ENCODE measurements at places on chromosomes 13 and 19. TPM values are rescaled to one million over a fixed set of nuclear protein-coding genes. Genes with fewer than 3 reads are reported as not detected.

GRCh38 chr13:79660361-79660760, 179.4 kb downstream of the NDFIP2 start:
- DNase-seq = no peak

- no peak for DNase-seq
Observed at GRCh38 chr19:29285187-29285687, 72.3 kb upstream of the UQCRFS1 start.

- DNase-seq = no peak
Observed at GRCh38 chr19:32181216-32181920, 164.0 kb upstream of the ZNF507 start.

DNA sequence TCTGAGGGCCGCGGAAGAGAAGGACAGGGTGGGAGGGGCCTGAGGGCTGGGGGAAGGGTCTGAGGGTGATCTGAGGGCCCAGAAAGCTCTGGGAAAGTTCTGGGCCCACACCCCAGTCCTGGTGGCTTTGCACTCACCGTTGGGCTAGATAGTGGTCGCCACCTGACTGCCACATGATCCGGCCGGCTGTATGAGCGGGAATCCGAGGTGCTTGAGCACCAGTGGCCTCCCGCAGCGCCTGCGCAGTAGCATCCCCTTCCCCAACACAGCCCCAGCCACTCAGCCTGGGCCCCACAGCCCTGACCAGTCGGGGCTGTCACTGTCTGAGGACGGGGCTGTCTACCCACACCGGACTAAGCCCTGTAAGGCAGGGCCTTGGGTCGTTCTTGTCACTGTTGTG, 15.0 kb downstream of the PRODH2 start:
- no peak for DNase-seq

DNA sequence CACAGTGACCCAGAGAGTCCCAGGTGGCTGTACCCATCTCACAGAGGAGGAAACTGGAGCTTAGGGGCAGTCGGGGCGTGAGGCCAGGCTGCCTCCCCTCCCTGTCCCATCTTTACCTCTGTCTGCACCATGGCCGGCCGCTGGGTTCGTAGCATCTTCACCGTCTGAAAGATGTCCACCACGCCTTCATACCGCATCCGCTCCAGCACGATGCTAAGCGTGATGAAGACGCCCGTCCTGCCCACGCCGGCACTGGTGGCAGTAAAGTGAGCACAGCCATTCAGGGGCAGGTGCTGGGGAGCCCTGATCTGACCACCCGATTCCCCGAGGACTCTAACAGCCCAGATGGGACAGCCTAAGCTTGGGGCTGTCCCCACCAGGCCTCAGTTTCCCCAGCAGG, 132.8 kb downstream of the PTPRS start:
- DNase-seq = no peak

GRCh38 chr13:99495466-99496183, 5.6 kb upstream of the TM9SF2 start:
- no peak for DNase-seq

GRCh38 chr13:49374585-49375290, 69.1 kb downstream of the CAB39L start:
- DNase-seq = no peak

- DNase-seq = no peak
Observed at GRCh38 chr19:20254121-20254520, 87.1 kb downstream of the ZNF486 start.

GRCh38 chr19:6058518-6059201, 51.6 kb downstream of the RFX2 start:
- no peak for DNase-seq

GRCh38 chr19:48443731-48444128, 2.1 kb upstream of the GRWD1 start:
- DNase-seq = no peak

DNA sequence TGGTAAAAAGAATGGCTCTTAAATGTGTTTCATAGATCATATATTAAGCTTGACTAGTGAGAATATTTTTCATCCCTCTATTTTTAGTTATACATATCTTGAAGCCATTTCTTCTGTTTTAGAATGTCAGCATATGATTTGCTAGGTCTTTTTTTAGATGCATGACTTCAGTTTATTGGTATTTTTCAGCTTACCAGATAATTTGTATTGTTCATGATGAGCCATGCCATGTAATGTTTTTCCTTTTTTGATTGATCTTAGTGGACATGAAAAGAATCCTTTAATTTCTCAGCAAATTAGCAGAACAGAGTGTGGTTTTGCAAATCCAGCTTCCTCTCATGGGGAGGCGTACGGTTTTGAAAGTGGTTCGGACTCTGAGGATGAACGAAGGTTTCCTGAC, 168.5 kb downstream of the LMO7 start:
- DNase-seq = no peak

DNA sequence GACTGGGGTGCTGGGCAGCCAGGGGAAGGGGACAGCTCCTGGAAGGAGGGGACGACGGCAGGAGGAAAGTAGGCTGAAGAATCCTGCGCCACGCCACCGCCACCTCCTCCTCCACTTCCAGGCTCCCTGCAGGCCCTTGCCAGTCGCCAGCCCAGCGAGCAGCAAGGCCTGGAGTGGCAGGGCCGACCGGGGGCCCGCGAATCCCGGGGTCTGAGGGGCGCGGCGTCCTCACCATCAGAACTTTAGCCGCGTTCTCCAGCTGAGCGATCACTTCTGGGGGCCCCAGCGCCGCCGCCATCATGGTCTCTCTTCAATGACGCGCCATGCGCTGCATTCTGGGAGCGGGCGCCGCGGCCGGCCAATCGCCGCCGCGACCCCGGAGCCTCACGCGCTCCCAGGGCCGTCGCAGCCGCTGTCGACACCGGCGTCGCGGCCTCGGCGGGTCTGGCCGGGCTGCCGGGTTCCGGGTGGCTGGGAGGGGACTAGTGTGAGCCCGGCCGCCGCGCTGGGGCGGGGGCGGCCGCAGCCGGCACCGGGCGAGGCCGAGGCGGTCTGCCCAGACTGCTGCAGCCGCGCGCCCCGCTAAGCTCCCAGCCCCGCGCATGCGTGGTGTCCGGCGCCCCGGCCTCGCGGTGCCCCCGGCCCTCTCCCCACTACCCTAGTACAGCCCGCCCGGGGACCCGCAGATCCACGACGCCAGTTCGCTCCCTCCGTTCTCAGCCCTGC, at the start of gene XPO4:
XPO4 (minus strand) TSS at position 309 of the 726 bp plus-strand sequence; CDS start at position 301, 8 bp downstream.
- DNase-seq = peak; percentile 89

GRCh38 chr19:43498233-43498842, 6.2 kb downstream of the PHLDB3 start:
- no peak for DNase-seq

- DNase-seq = no peak
Observed at GRCh38 chr19:18440415-18440877, 2.5 kb upstream of the ISYNA1 start.

DNA sequence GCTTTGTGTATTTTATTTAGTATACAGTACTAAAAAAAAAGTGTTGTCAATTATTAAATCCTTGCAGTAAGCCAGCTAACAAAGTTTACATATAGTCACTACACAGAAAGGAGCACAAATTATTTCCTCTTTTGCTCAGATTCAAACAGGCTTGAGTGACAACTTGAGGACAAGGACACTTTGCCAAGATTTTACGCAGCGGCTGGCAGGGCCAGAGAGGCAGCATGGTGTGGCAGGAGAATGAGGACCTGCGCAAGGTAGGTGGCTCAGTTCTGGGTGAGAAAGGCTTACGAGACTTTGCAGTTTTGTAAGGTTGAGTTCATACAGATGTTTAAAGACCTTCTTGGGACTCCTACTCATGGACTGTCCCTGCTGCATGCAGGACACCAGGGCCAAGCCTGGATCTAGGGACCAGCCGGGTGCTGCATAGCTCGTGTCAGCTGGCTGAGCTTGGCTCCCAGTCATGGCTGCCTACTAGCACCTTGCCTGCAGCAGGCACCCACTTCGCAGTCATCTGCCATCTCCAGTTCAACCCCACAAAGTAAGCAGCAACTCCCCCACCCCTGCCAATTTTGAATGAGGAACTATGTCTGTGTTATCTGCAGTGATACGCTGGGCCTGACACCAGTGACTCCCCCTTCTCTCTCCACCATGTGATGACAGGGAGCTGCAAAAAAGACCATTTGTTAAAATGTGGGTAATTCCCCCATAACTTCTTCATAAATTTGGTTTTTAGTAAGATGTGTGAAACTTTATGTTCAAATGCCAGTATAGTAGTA, 3.7 kb upstream of the TUBA3C start:
- no peak for DNase-seq

DNA sequence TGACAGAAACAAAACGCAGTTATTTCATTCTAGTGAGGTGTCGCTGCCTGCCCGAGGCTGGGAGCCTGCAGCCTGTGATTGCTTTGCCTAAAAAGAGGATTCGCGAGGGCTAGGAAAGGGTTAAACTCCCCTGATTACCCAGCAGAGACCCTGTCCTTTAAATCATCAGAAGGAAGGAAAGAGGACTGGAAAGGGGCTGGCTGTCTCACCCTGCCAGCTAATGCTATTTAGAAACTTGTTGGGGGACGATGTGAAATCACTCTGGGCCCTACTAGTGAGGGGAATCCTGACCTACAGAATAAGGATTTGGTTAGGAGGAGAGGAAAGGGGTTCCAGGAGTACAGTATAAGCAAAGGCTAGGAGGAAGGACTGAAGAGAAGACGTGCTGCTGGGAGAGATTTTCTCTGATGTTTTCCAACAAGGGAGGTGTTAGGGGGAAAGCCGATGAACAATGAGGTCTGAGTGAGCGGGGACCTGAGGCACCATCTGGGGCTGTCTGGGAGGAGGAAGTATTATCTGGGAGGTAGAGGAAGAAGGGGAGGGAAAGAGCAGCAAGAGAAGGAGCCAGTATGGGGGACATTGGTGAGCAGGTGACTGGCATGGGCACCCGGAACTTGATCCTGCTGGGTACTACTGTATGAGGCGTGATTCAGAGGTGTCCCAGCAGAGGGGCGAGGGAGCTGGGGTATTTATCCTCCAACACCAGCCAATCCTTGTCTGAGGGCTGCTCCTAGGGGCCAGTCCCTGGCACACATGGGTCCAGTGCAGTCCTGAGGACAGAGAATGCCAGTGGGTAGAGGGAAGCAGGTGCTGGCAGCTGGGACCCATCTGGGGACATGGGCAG, 55.7 kb upstream of the PTPRS start:
- DNase-seq = no peak

DNA sequence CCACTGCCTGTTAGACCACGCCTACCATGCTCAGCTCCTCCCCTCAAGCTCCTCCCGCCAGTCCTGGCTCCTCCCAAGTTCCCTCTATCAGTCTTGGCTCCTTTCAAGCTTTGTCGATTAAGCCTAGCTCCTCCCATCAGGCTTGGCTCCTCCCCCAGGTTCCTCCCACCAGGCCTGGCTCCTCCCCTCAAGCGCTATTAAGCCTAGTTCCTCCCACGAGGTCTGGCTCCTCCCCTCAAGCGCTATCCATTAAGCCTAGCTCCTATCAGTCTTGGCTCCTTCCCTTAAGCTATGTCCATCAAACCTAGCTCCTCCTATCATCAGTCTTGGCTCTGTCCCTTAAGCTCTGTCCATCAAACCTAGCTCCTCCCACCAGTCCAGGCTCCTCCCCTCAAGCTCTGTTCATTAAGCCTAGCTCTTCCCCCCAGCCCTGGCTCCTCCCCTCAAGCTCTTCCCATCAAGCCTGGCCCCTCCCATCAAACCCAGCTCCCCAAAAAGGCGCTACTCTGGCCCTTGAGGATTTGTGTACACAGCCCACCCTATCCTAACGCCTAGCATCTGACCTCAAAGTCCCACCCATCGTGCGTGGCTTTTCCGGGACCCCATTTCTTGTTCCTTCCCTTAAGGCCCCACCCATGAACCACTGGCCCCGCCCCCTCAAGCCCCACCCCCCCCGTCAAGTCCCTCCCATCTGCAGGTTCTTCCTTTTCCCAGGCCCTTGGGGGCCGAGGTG, 10.0 kb downstream of the CAMSAP3 start:
- DNase-seq = no peak

- no peak for DNase-seq
Observed at GRCh38 chr13:73075954-73076353, 17.1 kb downstream of the KLF5 start.

- DNase-seq = no peak
Observed at GRCh38 chr13:90868321-90868920, 479.1 kb upstream of the MIR17HG start.

DNA sequence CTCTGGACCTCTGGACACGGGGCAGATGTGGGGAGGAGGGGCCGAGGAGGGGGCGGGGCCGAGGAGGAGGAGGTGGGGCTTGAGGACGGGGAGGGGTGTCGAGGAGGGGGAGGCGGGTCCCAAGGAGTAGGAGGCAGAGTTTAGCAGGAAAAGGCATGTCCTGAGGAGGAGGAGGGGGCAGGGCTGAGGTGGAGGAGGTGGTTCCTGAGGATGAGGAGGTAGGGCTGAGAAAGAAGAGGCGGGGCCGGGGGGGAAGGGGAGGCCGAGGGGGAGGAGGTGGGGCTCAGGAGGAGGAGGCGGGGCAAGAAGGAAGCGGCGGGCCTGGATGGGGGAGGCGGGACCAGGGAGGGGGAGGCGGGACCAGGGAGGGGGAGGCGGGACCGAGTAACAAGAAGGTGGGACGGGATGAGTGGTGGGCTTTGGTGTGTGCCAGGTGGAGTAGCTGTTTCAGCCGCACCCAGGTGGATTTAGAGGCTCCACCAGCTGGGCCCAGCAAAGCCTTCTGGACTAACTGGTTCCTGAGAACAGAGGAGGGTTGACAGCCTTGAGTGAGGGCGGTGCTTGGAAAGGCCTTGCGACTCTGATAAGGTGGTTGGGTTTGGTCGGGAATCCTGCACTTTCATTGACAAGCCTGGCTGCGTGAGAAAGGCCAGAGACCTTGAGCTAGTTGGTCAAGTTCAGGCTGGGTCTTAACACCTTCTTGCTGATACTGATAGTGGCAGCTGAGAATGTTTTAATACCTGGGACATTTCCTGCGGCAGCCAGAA, 7.7 kb downstream of the TECR start:
- DNase-seq = peak; percentile 79

DNA sequence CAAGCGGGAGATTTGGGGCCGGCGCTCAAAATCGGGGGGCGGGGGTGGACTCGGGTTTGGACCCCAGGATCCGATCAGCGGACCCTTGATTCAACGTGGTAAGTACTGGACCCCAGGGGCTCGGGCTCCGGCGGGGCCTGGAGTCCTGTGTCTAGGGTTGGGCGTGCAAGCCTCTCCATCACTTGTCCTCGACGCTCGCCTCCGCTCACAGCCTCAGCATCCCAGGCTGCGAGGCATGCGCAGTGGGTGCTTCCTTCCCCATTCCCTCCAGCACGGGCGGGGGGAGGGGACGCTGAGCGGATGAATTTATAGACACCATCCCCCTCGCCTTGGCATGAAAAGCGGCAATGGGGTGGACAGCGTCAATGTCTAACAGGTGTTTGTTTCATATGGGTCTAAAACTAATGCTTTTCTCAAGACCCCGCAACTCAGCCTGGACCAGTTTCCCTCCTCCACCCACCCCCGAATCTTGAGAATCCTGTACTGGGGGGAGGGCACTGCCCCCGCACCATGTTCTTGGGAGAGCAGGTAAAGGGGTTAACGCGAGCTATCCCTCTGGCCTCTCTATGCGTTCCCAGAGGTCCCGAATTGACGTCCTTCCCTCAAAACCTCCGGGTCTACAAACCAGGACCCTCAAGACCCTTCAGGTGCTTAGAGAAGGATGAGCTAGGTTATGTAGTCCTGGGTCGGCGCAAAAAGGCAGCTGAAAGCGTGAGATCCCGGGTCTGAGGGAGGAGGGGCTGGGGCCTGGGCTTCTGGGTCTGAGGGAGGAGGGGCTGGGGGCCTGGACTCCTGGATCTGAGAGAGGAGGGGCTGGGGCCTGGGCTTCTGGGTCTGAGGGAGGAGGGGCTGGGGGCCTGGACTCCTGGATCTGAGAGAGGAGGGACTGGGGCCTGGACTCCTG, 579 bp downstream of the CPT1C start:
- DNase-seq = peak; percentile 80

- no peak for DNase-seq
Observed at GRCh38 chr19:13707915-13708314, 56.4 kb upstream of the MRI1 start.

The ZNF211 gene
- total RNA-seq = 8.6 TPM

The ZNF296 gene
- total RNA-seq = 0.32 TPM

The CNFN gene
- 1.1 TPM for total RNA-seq

The TMPRSS9 gene
- not detected for total RNA-seq

Measured in Right ventricle myocardium superior (tissue), 1 donor.